C1 segment of cervical spinal cord (tissue), 14 donors: ENCODE measurements at places on chromosomes 4 and X.

- DNase-seq, result no peak
These were observed 32.8 kb upstream of the DCLK2 start for GRCh38 chr4:150045410-150045809.

GRCh38 chr4:140372751-140373327, 607 bp upstream of the SCOC start:
- no peak for DNase-seq

DNA sequence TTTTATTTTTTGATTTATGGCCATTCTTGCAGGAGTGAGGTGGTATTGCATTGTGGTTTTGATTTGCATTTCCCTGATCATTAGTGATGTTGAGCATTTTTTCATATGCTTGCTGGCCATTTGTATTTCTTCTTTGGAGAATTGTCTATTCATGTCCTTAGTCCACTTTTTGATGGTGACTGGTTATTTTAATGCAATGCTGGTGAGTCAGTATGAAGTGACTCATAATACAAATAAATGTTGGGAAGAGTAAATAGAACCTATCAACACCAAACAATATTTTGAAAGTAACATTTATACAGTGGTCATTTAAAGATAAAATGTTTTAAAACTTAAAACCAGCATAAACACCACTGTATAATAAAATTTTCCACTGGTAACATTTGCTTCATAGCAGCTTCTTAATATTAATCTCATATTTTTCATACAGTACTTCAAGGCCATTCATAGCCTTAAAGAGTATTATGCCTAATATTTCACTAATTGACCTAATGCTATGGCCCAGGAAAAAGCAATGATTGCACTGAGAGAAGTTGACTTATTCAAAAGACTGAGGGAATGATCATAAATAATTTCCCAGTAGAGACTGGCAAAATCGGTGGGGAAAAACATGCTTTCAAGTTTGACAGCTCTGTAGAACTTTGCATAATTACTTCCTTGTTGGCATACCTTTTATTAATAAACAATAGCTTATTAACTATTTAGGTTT, 33.9 kb downstream of the CASK start:
- no peak for DNase-seq

DNA sequence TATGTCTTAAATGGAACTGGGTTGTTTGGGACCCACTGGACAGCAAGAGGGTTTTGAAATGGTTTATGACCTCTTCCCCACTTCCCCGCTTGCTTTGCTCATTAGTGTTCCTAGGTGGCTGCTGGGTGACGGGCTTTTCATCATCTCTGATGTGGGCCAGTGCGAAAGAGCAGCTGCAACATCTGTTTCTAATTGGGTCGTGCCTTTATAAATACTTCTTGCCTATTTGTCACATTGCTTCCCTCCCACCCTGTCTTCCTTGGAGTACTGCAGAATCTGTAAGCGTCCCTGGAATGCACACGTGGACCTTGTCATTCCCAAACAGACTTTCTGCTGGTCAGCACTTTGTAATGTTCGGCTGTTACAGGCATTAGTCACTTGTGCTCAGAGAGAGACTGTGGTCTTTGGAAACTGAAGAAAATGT, 35.2 kb downstream of the SEPTIN11 start:
- no peak for DNase-seq

DNA sequence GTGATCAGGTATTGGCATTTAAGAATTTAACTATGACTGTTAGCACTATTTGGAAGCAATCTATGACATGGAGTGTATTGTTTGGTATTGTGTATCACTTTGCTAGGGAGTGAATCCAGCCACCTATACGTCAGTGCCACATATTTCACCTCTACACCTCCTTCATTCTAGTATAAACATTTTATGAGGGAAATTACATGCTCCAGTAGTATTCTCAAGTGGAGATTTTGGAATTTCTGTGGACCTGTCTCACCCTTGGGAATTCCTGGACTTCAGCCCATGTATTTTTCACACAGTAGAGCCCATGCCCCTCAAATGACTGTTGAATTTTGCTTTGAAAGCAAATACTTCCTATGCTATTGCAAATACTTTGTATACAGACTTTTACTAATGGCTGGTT, 11.3 kb downstream of the BST1 start:
- DNase-seq, result no peak

DNA sequence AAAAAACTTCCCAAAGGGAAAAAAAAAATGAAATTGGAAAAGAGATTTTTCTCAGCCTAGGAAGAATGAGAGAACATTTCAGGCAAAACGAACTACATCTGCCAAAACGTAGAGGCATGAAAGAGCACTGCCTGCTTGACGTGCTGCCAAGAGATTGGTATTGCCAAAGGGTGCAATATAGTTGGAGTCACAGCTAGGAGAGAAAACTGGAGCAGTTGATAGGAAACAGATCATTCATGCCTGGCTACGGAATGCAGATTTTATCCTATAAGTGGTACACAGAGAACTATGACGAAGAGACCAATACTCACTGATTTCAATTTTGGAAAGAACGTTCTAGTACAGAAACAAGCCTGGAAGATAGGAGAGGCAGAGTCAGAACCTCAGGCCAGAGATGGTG, 68.4 kb upstream of the IQCM start:
- DNase-seq, result no peak

GRCh38 chrX:75228854-75229253, 45.0 kb upstream of the UPRT start:
- DNase-seq, result no peak

DNA sequence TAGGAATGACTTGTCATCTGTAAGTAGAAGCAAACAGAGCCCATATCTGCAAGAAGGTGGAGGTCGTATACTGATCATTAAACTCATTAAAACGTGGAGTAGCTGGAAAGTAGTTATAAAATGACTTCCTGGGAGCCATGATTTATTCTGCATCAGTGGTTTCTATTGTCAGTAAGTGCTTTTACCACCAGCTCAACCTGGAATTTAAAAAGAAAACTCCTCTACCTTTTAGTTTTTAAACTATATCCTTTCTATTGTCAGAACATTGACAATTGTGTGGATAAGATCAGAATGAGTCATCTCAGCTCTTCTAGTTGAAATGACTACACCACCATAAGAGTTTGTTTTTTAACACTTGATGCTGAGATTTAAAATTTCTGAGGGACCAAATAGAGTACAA, 651.2 kb upstream of the GALNT7 start:
- no peak for DNase-seq

DNA sequence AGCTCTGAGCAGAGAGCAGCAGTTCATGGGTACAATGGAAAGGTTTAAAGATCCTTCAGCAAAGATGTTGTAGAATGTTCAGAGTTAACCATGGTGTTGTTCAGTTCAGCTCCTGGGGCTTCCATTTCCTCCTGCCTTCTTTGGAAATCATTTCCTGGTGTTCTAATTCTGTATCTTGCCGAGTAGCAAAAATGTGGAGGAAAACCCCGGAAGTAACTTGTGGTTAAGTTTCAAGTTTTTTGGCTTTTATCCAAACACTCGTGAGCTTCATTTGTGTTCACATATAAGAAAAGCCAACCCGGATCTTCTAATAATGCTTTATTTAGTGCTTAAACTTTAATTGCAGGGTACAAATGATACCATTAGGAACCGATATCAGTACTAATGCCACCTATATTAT, 33.6 kb upstream of the ARX start:
- DNase-seq, result no peak

GRCh38 chrX:136146614-136147314, 569 bp upstream of the FHL1 start:
- no peak for DNase-seq

DNA sequence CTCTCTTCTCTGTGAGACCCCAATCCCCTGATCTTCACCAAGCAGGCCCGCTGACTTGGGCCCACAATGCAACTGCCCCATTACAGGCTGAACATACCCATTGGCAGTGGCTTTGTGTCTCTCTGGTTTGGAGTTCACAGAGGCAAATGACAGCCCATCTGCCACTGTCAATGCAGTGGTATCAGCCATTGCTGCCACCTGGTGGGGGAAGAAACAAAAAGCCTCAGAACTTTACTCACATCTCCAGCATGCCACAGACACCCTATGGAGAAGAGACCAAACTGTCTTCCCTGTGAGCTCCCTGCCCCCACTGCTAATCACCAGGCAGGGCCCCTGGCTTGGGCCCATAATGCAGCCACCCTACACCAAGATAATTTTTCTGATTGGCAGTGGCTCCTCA, 729.3 kb upstream of the ACTRT1 start:
- no peak for DNase-seq

DNA sequence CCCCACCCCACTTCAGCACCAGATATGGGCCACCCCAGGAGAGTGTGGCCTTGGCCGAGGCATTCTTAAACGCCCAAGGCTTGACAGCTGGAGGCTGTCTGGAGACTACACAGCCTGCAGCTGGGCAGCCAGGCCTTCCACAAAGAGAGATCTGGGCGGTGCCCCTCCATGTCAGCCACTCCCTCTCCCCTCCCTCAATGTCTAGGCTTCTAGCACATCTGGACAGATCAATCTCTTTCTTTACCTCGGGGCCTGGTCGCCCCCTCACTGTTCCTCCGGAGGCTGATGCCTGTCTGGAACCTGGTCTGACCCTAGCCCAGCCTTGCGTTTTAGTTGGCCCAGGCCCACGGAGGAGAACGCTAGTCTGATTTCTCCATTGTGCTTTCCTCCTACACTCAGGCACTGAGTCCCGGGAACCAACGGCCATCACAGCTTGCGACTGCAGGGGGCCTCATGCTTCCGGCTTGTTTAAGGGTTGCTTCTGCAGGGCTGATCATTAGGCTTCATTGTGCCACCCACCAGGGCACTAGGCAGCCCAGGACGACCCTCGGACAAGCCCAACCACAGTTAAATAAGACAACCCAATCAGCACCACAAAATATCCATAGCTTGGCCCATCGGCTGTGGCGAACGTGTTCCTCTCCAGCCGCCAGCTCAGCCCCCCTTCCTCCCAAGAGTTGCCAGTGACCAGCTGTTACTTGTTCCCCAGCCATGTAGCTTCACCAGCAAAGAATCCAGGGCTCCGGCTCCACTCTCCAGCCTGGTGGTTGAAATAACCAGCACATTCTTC, 200.6 kb downstream of the BCOR start:
- no peak for DNase-seq

DNA sequence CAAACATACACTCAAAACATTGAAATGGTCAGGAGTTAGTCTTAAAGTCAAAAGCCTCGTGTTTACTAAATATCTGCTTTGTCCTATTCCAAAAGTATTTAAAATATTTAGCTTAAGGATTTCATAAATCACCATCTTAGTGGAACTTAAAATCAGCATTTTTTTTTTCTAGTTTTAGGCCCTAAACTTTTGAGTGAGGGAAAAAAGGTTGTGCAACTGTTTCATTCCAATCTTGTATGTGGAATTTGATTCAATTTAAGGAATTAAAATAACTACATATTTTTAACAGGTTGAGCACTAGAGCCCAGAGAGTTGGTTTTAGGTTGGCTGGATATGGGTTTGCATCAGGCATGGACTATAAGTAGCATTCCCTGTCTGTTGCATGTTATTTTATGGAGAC, 35.7 kb upstream of the ANK2 start:
- no peak for DNase-seq
